ENCODE measurements at places on chromosomes 2 and 18.

- DNase-seq = no peak
Measured at GRCh38 chr2:200430017-200430416, 79.9 kb downstream of the KCTD18 start.

- no peak for DNase-seq
Measured at GRCh38 chr2:8310557-8311455, 371.1 kb upstream of the ID2 start.

DNA sequence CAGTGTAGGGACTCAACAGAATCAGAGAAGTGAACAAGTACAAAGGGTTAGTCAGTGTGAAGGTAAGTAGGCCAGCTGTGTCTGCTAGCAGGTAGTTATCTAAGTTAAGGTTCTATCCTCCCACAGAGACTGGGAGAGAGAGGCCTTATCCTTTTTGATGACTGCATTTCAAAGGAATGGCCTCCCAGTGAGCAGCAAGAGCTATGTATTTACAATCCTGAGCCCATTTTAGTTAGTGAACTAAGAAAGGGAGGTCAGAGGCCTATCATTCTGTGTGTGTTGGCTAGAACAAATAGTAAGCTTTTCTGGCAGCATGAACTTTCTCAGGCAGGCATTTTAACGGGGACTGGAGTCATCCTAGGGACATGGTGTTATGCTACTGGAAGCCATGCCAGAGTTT, 182.9 kb downstream of the VWC2L start:
- DNase-seq = no peak

GRCh38 chr2:47654790-47655562, 128.0 kb upstream of the MSH6 start:
- no peak for DNase-seq

DNA sequence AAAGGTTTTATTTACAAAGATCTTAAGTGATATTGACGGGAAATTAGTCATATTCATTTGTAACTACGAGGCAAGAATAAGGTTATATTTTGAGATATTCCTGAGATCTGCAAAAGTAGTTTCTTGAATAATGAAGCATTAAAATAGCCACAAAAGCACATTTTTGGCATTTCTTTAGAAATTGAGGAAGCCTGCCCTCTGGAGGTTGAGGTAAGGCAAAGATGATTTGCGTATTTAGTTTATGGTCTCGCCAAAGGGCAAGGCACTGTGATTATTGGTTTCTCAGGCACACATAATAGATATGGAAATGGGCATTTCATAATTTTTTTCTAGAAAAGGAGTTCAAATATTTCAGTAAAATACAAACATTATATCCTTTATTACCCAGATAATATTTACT, 143.7 kb upstream of the RPRM start:
- no peak for DNase-seq

- peak; percentile 87 for DNase-seq
Measured at GRCh38 chr18:35267161-35267651, 22.8 kb downstream of the ZSCAN30 start.

GRCh38 chr18:67468038-67468437, 48.5 kb downstream of the DSEL start:
- DNase-seq = no peak

- no peak for DNase-seq
Measured at GRCh38 chr2:24454294-24454693, 36.8 kb upstream of the NCOA1 start.

- peak; percentile 42 for DNase-seq
Measured at GRCh38 chr2:191218292-191218898, 26.8 kb upstream of the MYO1B start.
